ENCODE measurements at places on chromosomes 12 and 14.

DNA sequence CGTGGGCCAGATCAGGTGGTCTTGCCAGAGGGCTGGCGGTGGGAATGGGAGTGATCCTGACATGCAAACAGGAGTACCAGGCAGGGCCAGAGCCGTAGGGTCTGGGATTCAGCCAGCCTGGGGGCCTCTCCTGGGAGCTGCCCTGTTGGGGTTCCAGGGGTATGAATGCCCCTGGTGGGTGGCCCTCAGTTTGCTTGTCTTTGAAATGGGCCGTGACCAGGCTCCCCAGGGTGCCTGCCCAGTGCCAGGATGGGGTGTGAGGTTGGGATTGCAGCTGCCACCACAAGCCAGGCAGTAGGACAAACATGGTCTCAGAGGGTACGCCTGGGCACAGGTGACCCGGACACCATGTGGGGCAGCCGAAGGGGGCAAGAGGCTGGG is 168.8 kb downstream of the KIF26A start:
- no peak for DNase-seq

DNA sequence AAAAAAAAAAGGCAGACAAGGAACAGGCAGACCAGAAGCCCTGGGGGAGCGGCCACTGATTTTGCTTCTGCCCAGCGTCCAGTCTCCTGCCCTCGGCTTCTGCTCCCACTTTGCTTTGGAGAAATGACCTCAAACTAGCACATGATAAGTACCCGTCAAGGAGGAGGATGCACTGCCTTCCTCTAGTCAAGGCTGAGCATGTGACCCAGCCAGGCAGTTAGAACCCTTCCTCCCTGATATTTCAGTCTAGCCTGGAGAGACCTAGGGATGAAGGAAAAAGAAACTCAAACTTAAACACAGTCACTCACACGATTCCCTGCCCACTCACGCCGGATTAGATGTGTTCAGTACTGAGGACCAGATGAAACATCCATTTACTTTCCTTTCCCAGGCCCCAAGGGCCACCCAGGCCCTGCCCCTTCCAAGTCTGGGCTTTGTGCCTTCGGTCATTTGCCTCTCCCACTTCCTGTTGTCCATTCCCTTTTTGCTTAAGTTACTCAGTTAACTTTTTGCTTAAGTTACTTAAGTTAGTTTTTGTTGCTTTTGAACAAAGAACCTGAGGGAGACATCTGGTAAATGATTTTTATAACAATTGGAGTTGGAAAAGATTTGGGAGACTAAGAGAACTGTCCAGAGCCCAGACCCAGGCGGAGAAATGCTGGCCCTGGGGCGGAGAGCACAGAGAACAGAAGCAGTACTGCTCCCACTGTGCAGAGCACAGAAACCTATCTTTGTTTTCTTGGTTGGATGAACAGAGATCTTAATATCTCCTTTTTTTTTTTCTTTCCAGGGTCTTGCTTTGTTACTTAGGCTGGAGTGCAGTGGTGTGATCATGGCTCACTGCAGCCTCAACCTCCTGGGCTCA is 23.0 kb upstream of the TTC7B start:
- DNase-seq = peak; percentile 63

DNA sequence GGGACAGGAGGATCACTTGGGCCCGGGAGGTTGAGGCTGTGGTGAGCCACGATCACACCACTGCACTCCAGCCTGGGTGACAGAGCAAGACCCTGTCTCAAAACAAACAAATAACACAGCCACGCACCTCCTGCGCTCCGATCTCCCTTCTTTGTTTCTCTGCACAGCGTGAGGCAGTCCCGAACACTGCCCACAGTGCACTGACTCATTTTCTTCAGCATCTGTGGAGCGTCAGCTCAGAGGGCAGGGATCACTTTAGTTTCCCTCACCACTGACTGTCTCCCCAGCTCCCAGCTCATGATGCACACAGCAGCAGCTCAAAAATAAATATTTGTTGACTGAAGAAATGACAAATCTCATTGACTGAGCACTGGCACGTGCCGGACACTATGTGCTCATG is 883 bp upstream of the MYL2 start:
- peak; percentile 19 for DNase-seq

DNA sequence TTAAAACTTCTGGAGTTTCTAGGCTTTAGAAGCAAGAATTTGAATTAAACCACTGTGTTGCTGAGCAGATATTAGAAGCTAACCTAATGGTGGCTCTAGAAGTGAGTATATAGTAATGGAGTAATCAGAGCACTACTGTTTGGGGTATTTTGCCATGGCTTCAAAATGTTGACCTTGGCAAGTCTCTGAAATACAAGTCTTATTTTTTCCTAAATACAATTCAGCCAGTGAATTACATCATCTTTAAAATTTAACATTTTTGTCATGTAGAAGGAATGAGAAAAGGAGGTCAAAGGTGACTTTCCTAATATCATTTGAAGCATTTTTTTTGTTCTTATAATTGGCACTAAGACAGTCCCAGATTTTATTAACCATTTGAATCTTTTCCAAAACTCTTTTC is 25.2 kb downstream of the PMCH start:
- DNase-seq = peak; percentile 64

- DNase-seq = no peak
Observed at GRCh38 chr12:4914720-4915119, 5.0 kb downstream of the KCNA1 start.

GRCh38 chr14:59897757-59898383 is 22.1 kb upstream of the LRRC9 start:
- no peak for DNase-seq

- DNase-seq = peak; percentile 35
Observed at GRCh38 chr14:51095854-51096823, 1.2 kb upstream of the TRIM9 start.

- no peak for DNase-seq
Observed at GRCh38 chr14:68082698-68083291, 263.2 kb downstream of the RAD51B start.

DNA sequence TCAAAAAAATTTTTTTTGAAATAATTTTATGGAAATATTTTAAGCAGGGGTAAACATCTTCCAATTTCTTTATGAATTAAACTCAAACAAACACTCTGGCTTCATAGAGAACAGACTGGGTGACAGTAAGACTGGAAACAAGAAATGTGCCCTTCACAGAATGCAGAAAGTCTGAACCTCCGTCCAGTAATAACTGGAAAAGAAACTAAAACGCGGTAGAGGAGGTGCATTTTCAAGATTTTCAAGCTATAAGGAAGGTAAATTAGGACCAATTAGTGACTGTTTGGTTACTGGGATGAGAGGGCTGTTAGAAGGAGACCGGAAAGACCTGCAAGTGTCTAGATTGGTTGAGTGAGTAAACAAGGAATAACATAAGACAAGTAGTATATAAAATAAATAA is 245.7 kb downstream of the CEP128 start:
- no peak for DNase-seq

- DNase-seq = no peak
Observed at GRCh38 chr14:52412426-52412825, 98.3 kb downstream of the PTGER2 start.

DNA sequence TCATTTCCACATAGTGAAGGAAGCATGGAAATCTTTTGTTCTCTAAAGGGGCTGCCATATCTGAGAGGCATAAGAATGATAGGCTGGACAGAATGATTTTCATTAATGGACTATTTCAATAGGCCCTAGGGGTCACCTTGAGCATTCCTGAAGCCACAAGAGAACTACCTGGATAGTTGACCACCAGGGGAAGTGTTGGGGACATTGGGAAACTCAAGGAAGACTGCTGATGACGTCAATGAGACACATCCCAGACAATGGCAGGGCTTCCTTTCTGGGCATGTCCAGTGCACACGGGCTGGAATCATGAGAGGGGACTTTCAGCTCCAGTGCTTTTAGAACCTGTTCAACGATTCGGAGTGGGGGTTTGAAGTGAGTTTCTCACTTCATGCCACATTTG is 48.8 kb upstream of the CHST11 start:
- no peak for DNase-seq

DNA sequence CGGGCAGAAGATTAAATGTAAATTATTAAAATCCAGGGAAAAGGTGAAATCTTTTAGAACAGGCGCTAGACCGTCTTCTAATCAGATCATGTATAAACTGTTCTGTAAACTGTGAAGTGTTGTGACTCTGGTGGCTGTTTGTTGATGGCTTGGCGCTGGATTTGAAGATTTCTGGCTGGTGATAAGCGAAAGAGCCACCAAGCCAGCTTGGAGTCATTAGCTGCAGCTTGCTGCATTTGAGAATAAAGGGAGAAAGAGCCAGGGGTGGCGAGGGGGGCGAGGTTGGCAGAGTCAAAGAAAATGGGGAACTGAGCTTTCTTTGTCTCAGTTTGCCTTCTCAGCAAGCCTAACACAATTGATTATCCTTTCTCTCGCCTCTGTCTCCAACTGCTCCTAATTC is 8.0 kb downstream of the SYNDIG1L start:
- no peak for DNase-seq

GRCh38 chr12:122835750-122836026 is 431 bp downstream of the HIP1R start:
- no peak for DNase-seq

- DNase-seq = no peak
Observed at GRCh38 chr12:6091786-6092566, 32.5 kb downstream of the VWF start.

- no peak for DNase-seq
Observed at GRCh38 chr14:67485501-67486095, 2.9 kb downstream of the TMEM229B start.

GRCh38 chr14:90658541-90658967 is 157.7 kb downstream of the TTC7B start:
- DNase-seq = peak; percentile 85

DNA sequence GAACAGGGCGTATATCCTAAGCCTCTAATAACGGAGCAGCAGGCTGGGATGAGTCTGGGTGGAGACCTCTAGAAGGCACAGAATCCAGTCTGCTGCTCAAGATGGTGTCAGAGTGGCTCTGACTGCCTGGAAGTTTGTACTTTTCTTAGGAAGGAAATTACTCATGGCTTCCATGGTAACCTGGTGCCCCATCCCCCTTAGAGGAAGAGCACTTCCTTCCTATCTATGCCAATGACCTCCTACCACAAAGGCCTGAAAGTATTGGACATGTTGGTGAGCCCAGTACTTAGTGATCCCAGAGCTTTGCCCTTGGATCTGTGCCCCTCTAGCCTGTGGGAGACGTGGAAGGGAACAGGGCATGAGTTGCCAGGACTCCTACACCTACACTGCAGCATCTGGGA is 1.5 kb downstream of the BATF start:
- peak; percentile 18 for DNase-seq

GRCh38 chr14:20469890-20470602 is 840 bp downstream of the PNP start:
- DNase-seq = peak; percentile 57

DNA sequence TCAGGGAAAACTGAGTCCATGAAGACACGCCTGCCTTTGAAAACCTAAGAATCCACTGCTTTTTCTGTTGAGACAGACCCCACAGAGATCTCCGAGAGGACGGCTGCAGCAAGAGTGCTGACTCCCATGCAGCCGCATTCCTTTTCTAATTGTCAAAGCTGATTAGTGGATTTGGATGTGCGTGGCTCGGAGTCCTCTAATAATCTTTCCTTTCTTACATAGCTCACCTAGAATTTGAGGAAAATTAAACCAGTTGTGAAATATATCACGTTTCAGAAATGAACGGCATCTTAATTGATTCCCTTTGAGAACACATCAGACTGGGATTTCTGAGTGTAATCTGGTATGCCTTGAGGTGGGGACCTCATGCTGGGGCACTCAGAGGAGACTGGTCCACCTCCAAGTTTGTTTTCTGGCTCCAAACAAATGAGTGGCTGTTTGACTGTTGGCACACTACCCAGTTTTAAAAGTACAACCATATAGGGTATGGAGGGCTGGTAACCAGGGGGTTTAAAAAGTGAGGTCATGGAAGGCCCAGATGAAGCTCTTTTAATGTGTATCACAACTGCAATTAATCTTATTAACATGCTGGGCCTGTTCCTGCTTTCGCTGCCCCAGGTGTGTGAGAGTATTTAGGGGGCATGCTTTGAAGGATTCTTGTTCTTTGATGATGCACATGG is 63.3 kb downstream of the RASSF3 start:
- DNase-seq = peak; percentile 19

Data from IMR-90 (cell line).